ENCODE measurements at places on chromosomes 2 and 18.

DNA sequence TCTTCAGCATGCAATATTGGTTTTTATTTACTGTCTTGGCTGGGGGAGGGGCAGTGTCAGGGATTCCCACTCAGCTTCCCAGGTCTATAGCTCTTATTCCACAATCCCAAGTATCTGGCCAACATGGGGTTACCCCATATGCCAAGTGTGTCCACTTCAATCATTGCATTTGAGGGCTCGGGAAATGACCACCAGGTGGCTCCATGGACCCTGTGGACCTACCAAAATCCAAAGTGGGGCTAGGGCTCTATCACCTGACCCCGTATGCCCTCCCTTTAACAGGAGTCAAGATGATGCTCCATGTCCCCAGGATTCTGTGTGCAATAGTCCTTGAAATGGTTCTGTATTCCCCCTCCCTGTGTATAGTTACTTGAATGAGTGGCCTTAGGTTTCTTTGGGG, 12.1 kb upstream of the TRAF3IP1 start:
- no peak for DNase-seq

DNA sequence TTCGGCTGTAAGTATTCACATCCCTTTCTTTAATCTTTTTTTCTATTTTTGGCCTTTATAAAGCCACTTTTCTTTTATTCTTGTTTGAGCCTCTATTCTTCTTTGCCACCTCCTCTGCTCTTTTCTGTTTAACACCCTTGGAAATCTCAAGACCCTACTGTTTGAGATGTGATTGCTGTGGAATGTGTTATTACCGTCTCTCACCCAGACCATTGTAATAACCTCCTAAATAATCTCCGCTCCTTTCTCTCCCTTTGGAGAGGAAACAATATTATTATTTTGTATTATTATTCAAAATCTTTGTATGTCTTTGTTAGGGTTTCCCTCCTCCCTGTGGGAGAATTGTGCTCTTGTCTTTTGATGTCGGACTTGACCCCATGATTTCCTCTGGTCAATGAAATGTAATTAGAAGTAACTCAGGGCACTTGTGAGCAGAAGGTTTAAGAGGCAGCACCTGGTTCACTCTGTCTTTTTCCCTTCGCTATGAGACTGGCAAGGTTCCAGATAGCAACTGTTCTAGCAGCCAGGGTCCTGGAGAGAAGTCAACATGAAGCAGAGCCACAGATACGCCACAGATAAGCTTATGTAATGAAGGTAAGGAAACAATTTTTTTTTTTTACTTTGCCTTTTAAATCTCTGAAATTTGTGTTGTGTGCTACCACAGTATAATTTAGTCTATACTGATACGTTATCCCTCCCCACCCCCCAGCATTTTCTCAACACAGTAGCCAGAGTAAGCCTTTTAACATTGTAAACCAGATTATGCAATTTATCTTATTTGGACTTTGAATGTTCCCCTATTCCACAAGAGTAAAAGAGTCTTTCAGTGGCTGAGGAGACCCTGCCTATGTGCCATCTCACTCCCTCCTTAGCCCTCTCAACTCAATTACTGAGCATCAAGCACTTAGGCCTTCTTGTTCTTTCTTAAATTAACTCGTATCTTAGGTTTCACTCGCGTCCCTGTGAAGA, 601.2 kb upstream of the ZNF804A start:
- peak; percentile 50 for DNase-seq

GRCh38 chr2:55883357-55883756, 40.2 kb downstream of the EFEMP1 start:
- no peak for DNase-seq

GRCh38 chr2:37653805-37654378, 17.6 kb downstream of the CDC42EP3 start:
- DNase-seq, result no peak

- no peak for DNase-seq
Observed at GRCh38 chr2:95058989-95059641, 33.6 kb downstream of the MAL start.

DNA sequence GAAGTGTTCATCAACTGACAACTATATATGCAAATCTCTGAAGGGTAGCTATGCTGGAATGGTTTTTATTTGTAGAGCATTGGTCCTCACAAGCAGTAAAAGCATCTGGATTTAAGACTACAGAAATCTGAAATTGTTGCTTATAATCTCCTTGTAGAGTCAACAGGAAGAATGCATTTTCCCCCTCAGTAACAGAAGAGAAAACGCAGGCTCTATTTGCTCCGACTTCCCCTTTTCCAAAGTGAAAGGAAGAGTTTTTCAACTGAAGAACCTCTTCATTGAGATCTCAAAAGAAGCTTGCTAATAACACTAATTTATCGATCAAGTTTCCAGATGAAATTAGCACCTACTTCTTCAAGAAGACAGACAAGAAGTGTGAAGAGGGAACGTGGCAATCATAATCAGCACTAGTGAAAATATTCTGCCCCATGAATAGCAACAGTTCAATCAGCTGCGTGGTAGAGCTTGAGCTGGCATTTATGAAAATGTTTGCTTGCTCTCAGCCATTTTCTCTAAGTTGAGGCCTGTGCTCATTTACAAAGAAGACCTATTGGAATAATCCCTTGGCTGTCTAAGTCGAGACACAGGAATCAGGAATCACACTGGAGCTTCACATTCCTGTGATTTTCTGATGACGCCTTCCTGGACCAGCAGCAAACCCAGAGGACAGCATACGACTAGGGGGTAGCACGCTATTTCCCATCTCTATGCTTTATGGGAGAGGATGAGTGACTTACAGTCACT, 43.7 kb downstream of the TGIF1 start:
- DNase-seq, result no peak

- DNase-seq, result no peak
Observed at GRCh38 chr2:150812066-150812465, 324.6 kb upstream of the RND3 start.

- no peak for DNase-seq
Observed at GRCh38 chr2:132949108-132949507, 279.1 kb upstream of the LYPD1 start.

DNA sequence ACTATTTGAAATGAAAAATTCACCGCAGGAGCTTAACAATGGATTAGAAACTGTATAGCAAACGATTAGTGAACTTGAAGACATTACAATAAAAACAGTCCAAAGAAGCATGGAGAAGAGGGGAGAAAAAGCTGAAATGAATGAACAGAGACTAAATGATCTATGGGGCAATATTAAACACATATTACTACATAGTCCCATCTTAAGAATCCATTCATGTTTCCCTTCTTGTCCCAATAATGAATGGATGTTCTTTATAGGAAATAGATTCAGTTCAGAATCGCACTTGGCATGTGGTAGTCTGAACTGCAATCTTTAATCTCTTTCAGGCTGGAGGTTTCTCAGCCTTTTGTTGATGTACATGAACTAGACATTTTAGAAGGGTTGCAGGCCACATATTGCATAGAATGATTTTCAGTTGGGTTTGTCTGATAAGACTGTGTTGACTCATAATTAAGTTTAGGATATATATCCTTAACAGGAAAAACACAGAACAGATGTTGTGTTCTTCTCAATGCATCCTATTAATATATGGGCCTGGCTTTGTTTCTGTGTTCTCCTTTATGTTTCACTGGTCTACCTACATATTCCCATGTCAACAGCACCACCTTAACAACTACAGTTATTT, 27.9 kb downstream of the CCDC88A start:
- no peak for DNase-seq

DNA sequence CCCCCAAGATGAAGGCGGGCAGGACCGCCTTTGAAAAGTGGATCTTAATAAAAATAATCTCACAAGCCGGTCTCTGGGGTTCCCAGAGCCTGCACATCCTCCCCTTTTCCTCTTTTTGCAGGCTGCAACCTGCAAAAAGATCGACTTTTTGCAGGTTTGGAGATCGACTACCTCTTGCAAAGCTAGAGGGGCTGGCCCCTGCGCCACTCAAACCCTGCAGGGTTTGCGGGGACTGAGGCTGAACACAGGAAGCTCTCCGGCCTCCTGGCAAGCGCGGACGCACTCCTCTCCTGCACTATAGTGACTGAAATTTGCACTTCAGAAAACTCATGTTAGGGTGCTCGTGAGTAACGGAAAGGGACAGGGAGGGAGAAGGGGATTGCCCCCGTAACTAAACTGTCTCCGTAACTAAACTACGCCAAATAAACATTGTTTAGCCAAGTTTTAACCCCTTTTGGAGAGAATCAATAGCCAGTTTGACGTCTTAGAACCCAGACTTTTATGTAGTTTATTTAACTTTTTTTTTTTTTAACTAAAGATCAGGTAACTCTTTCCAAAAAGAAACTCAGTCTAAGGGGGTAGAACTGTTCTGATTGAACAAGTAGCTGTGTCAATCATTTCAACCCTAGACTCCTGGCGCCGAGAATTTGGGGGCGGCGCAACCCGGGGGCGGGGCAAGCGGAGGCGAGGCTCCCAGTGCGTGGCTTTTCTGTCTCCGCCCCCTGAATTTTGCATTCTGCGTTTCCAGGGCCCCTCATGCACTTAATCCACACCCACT, 2.5 kb downstream of the IGFBP5 start:
- peak; percentile 71 for DNase-seq

GRCh38 chr2:74856004-74856578, 22.2 kb downstream of the HK2 start:
- DNase-seq, result no peak

GRCh38 chr2:202007983-202008354, 25.7 kb upstream of the FZD7 start:
- no peak for DNase-seq

GRCh38 chr2:10186868-10187535, 64.5 kb downstream of the RRM2 start:
- no peak for DNase-seq

DNA sequence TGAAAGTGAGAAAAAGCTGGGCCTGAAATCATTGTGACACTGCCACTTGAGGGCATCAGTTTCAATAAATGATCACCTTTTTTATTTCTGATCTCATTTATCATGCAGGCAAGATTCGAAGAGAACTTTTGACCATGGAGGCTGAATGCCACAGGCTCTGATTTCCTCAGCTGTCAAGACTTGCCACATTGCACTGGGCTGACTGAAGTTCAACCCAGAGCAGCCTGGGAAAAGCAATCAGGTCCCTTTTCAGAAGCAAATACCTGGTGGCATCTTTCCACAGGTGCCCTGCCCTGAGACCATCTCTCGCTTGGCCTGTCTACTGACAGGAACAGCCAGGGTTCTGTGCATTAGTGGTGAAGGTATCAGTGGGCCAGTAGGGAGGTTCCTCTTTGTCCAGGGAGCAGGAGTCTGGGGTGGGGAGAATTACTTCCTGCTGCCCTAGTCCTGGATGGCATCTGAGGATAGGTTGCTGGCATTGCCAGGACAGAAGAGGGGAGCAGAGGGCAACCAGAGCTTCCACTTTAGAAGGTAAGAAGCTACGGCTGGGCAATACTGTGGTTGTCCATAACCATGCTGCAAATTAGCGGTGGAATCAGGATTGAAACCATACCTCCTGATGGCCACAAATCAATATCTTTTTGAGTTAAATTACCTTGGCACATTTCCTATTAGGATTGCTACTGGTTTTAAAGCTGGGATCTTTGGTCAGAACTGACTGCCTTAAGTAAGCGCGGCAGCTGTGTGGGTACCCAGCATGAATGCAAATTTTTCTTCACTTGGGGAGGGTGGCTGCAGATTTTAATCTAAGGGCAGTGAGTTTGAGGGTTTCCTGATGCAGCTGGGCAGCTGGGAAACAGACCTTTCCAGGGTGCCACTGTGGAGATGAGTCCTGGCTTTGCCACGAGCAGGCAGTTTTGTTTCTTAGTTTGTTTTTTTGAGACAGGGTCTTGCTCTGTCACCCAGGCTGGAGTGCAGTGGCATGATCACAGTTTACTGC, 394.5 kb downstream of the ALK start:
- no peak for DNase-seq

DNA sequence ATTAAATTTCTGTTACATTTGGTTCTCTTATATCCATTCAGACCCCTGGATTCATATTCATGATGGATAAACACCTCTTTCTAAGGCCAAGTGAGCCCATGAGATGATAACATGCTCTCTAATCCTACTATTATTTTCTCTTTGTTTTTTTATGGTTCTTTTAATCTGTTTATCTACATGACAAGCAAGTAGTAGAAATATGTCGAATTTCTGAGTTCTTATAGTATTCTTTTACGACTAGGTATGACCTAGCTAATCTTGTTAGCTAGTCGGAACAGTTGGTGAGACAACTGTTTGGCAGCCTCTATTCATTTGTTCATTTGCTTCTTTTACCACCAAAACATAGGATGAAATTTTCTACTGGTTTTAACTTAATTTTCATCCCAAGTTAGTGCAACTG, 98.1 kb upstream of the SCG2 start:
- no peak for DNase-seq

DNA sequence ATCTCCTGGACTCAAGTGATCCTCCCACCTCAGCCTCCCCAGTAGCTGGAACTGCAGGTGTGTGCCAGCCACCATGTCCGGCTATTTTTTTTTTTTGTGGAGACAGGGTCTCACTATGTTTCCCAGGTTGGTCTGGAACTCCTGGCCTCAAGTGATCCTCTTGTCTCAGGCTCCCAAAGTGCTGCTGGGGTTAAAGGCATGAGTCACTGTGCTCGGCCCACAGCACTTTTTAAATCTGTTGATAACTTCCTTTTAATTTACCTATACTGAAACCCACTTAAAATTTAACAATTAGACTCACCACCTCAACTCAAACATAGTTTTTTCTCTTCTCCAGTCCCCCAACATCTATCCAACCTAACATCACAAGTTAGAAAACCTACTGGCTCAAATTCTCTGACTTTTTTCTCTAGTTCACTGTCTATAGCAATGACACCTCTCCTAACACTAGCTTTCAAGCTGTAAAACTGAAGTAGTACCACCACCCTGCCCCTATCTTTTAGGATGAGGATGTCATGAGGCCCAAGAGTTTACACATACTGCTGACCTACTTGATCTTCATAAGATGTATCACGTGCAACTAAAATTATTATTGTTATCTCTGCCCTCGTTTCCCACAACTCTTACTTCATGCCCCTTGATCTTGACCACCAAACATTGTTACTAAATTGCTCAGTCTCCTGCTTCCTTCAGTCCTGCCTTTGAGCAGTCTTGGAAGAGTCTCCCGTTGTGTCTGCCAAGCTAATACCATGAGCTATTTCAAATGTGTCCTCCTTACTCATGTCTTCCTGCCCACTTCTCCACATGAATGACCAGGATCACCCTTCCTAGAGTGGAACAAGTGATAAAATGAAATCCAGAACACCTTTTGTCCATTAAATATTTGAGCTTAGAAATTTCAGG, 142.3 kb upstream of the ZFP36L2 start:
- peak; percentile 28 for DNase-seq

DNA sequence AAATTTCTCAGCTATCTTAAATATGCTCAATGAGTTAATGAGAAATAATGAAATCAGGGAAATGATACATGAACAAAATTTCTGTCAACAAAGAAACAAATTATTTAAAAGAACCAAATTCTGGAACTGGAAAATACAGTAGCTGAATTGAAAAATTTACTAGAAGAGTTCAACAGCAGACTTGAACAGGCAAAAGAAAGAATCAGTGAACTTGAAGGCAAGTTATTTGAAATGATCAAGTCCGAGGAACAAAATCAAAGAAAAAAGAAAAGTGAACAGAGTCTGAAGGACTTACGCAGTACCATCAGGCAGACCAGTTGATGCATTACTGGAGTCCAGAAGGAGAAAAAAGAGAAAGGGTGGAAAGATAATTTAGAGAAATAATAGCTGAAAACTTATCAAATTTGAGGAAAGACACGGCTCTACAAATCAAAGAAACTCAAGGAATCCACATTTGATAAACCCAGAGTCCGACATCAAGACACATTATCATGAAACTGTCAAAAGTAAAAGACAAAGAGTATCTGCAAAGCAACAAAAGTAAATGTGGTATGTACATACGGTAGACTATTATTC, 83.6 kb downstream of the CCDC138 start:
- DNase-seq, result no peak
